ENCODE measurements at places on chromosomes 11 and 22.

- DNase-seq = no peak
Observed at GRCh38 chr11:119686177-119686882, 42.7 kb downstream of the NECTIN1 start.

DNA sequence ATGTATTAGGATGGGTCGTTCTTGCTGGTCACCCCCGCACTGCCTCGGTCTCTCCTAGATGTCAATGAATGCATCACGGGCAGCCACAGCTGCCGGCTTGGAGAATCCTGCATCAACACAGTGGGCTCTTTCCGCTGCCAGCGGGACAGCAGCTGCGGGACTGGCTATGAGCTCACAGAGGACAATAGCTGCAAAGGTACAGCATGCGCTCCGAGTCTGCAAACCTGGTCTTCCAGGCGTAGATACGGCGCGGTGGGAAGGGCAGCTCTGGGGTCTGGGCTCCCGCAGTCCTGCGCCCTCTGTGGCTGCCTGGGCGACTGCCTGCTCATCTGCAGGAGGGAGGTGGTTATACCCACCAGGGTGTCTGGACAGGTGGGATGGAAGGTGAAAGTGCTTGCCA, 31.0 kb downstream of the FBLN1 start:
- no peak for DNase-seq

- no peak for DNase-seq
Observed at GRCh38 chr11:34311126-34311525, 46.7 kb downstream of the ABTB2 start.

DNA sequence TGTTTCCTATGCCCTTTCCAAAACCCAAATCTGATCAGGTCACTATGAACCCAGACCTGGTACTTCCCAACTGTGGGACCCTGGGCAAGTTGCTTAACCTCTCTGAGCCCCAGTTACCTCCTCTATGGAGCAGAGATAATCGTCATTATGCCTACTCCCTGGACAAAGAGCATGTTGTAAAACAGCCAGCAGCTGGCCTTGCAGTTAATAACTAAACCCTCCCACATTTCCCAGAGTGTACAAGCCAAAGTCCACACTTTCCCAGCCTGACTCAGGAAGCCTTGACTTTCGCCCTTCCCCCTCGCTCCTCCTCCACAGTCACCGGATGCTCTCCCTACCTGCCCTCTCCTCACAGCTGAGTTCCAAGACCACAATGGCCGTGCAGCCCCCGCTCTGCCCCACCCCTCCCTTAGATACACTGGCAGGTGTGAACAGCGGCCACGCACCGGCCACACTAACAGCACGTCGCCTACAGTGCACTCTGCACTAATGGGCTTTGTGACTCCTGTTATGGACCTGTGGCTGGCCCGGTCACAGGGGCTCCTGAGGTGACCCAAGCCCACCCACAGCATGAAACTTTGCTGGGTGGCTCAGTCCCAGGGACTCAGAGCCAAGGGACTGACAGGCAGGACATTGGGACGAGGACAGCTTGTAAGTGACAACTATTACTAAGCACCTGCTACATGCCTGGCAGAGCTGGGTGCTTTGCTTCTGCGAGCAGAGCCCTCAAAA, 15.6 kb upstream of the MFNG start:
- no peak for DNase-seq

DNA sequence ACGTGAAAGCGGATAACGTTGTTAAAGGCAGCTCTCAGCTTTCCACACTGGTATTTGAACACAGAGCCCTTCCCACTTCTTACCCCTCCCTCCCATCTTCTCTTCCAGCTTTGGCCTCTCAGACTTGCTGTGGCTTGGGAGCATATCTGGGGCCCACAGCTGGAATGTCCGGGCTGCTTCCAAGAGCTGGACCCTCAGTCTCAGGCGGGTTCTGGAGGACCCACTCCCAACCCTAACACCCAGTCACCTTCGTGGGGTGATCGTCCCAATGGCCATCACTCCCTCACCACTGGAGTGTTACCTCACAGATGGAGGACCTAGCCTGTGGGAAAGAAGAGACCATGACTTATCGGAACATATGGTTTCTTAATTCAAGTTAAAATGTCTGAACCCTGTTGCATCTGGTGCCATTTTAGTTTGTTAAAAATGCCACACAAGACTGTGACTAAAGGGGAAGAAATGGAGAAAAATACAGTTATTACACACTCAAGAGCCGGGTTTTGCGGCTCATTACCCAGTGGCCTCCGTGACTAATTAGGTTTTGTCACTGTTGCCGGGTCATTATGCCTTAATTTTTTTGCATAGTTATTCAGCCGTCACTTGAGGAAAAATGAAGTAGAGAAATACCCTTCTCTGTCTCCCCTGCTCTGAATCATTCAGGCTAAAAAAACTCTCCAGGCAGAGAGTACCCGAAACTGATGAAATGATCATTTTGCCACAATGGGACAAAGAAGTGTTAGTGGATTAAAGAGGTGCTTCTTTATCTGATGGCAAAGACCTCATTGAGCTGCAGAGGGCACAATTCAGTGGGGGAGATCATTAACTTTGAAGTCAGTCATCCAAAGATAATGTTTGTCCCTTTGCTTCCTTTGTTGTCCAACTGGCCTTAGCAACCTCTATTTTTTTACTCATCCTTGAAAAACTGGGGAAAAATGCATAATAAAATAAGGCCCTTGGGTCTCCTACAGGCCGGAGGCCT, 87.2 kb upstream of the HTATIP2 start:
- DNase-seq = no peak

- no peak for DNase-seq
Observed at GRCh38 chr22:20940904-20941385, 23.7 kb downstream of the CRKL start.

- DNase-seq = no peak
Observed at GRCh38 chr11:3989921-3990290, 104.7 kb upstream of the RRM1 start.

GRCh38 chr11:79087238-79087960, 353.4 kb downstream of the TENM4 start:
- no peak for DNase-seq

- no peak for DNase-seq
Observed at GRCh38 chr11:117933930-117934329, 4.7 kb upstream of the TMPRSS13 start.

GRCh38 chr22:28139516-28139915, 220.5 kb upstream of the PITPNB start:
- DNase-seq = no peak

DNA sequence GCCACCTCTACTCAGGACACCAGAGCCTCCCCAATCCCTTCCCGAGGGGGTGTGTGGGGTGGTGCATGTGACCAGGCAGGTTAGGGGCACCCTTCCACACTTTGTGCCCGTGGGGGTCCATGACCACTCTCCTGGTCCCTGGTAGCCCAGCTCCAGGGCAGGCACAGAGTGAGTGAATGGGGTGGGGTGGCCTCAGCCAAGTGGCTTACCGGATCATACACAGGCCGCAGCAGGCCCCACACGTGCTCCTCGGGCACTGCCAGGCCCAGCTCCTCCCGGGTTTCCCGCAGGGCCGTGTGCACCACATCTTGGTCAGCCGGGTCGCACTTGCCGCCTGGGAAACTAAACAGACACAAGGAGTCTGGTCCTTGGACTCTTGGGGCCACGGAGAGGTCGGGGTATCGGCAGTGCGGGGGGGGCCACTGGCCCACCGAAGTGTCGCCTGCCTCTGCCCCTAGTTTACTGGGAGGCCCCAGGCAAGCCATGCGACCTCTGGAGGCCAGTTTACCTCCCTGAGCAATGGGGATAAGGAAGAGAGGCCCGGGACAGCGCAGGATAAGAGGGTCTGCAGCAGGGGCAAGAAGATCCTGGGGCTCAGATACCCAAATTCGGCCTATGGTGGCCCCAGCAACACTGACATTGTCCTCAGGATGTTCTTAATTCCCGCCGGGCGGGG, 889 bp downstream of the NUDT8 start:
- no peak for DNase-seq

DNA sequence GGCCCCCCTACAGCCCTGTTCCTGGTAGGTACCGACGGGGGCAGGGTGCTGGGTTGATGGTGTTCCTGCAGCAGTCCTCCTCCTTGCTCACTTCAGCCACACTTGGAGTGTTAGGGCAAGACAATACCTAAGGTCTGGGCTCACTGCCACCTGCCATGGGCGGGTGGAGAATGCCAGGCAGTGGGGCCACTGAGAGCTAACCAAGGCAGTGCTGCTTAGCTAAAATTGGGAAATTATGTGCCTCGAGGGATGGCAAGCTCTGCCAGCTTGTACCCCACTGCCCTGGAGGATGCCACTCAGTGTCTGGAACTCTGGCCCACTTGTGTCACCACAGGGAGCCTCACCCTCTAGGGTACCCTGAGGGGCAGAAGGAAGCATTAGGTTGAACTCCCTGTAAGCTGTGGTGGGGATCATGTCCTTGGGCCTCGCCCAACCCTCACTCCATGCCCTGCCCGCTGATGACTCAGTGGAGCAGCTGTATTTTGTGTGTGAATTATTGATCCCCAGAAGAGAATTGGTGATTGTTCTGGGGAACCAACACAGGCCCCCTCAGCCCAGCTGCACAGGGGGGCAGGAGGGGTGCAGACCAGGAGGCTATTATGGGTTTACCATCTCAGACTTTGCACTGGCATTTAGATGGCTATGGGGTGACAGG, 17.7 kb downstream of the PHLDB1 start:
- DNase-seq = no peak

DNA sequence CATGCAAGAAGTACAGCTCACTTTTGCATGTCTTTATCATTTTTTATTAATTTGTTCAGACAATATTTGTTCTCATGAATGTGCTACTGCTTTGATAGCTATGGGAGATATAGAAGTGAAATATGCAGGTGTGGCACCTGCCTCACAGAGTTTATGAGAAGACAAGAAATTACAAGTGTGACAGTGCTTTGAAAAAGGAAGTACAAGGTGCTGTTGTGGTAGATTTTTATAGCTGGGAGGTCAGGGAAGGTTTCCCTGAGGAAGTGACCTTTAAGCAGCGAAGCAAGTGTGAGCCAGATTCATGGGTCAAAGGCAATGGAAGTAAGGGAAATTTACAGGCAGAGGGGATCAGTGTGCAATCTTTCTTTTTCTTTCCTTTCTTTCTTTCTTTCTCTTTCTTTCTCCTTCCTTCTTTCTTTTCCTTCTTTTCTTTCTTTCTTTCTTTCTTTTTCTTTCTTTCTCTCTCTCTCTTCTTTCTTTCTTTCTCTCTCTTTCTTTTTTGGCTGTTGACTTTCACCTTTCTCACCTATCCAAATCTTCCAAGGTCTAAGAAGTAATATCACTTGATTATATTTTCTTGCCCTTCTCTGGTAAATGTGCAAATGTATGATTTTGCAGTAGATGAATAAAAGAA, 6.4 kb upstream of the BMAL1 start:
- DNase-seq = no peak

GRCh38 chr22:39724390-39724789, 153.8 kb downstream of the CACNA1I start:
- peak; percentile 83 for DNase-seq

DNA sequence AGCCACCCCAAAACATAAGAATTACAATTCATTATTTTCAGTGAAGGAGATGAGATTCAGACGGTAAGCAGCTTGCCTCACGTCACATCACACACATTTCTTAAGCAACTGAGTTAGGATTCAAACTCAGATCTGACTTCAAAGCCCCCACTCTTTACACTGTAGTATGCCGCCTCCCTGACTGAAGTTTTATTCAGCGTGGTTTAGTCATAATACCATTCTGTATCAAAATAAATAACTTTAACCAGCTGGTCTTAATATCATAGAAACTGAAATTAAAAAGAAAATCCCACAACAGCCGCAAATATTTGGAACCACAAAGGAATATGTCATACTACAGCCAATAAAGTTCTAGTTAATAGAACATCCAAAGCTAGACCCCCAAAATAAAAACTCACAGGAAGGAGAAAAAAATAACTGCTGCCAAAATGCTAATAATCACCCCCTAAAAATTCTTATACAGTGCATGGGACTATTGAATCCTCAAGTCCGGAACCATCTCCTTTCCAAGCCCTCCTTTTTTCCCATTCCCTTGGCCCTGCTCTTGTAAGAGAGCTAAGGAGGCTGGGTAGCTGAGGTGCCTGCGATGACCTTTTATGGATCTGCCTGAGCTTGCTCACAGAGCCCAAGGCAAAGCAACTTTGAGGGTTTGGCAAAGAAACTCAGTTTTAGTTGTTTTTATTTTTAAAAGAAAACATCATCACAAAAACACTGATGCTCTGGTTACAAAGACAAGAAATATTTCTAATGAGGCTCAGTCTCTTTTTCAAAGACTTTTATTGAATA, 334.5 kb downstream of the TTC28 start:
- DNase-seq = no peak

DNA sequence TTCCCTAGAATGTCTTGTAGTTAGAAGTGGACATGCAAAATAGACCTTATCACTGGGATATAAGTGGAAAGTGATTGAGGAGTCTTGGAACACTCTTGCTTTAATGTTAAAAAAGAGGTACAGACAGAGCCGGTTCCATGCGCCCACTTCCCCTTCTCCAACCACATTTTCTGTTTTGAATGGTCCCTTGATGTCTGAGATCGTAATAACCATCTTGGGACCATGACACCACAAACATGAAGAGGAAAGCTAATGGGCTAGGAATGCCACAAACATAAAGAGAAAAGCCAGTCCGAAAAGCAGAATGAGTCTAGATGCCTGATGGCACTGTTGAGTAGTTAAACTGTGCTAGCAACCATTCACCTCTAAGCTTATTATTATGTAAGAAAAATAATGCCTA, 54.8 kb upstream of the SPON1 start:
- DNase-seq = no peak

- DNase-seq = no peak
Observed at GRCh38 chr22:31840585-31840984, 86.8 kb downstream of the DEPDC5 start.

- DNase-seq = no peak
Observed at GRCh38 chr11:11463405-11463804, 110.4 kb upstream of the CSNK2A3 start.

- DNase-seq = no peak
Observed at GRCh38 chr11:115918576-115918975, 414.4 kb upstream of the CADM1 start.

GRCh38 chr11:45864041-45864440, 16.8 kb downstream of the CRY2 start:
- DNase-seq = no peak

GRCh38 chr11:74147199-74147929, 23.4 kb downstream of the C2CD3 start:
- no peak for DNase-seq

- no peak for DNase-seq
Observed at GRCh38 chr11:93729129-93729616, 12.1 kb downstream of the TAF1D start.

DNA sequence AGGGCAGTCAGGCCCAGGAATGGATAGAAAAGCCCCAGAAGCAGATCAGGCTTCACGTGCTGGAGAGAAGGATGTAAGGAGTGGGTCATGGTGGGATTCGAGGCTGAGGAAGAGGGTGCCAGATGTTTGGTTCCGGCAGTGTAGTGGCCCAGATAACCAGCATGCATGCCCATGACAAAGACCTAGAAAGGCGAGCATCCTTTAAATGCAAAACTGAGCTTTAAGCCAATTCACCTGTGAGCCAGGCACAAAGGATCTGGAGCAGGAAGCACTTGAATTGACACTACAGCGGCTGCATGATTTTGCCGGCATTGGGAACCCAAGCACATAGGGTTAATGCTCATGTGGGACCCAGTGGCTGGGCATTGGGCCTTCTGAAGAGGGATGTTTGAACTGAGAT, 185.5 kb downstream of the TRIM29 start:
- no peak for DNase-seq
